ENCODE measurements at places on chromosomes 6 and 20.

DNA sequence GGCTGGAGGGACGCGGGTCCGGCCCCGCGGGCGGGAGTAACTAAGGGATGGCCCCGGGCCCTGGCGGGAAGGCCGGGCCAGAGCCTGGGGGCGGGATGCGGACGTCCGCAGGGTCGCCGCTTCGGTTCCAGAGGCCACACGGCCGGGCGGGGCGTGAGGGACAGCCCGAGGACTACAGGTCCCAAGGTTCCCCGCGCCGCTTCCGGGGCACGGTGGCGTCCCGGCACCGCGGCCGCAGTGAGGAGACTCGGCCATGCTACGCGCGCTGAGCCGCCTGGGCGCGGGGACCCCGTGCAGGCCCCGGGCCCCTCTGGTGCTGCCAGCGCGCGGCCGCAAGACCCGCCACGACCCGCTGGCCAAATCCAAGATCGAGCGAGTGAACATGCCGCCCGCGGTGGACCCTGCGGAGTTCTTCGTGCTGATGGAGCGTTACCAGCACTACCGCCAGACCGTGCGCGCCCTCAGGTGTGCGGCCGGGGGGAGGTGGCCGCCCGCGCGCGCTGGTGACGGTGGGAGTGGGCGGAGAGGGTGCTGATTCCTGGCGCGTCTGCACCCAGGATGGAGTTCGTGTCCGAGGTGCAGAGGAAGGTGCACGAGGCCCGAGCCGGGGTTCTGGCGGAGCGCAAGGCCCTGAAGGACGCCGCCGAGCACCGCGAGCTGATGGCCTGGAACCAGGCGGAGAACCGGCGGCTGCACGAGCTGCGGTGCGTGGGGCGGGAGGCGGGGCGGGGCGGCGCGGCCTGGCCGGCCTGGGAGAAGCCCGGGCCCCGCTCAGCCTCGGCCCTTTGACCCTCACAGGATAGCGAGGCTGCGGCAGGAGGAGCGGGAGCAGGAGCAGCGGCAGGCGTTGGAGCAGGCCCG lies at the start of gene MRPS26:
Gene MRPS26 (plus strand): TSS at position 237 of the 861 bp plus-strand sequence. CDS start 17 bp downstream, at position 254.
- peak; percentile 98 for DNase-seq

DNA sequence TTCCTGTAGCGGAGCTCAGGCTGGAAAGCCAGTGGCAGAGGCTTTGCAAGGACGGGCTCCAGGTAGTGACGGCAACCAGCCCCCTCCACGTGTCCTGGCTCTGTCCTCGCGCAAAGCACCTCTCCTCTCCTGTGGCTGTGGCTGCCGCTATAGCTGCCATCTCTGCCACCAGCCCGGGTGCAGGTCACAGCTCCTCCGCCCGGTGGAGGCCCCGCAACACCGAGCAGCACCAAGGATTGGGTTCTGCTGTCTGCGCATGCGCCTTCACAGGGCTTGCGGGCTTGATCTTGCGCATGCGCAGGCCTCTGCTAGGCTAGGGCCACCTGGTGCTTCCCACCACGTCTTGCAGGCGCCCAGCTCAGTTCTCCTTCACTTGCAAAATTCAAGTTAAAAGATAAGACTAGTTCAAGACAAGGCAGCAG lies 625.4 kb downstream of the QKI start:
- DNase-seq: no peak

- no peak for DNase-seq
Measured at GRCh38 chr6:111301946-111302345, 181.1 kb downstream of the REV3L start.

- DNase-seq: peak; percentile 28
Measured at GRCh38 chr6:75266716-75267291, 17.8 kb downstream of the TMEM30A start.

DNA sequence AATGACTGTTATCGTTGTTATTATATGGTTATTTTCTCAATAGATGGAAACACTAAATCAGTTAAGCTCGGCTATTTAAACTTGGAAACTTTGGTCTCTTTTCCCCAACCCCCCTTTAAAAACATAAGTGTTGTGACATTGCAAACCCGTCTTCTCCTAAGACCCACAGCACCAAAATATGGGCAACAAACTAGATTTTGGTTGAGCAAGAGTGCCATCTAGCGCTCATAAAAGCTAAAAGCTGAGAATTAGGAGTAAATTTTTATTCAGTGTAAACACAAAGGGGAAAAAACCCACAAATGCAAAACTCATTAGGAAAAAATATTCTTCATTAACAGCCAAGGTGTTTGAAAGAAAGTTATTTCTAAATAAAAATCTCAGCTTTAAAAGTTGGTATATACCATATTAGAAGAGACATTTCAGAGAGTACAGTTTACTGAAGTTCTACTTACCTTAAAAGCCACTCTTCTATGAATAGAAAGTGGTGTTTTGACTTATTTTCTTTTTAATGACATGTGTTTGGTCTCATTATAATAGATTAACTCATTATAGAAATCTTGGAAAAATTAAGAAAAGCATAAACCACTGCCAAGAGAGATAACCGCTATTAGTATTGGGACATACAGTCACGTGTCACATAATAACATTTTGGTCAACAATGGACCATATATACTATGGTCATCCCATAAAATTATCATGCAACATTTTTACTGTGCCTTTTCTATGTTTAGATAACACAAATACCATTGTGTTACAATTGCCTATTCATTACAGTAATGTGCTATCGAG lies 21.1 kb downstream of the SESN1 start:
- DNase-seq: peak; percentile 89

DNA sequence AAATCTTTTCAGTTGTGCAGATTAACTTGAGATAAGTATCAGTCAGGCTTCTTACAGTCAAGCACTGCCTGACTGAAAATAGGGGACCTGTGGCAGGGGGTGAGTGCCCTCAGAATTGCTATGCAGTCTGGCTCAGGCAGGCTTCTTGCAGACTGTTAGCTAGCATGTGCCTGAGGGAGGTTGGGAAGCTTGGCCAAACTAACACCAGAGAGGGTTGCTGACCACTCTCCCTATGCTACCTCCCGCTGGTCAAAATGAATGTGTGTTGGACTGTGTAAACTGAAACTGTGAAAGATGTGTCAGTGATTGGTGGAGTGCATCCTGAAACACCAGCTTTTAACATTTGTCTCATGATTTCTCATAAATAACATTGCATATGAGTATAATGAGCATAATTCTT lies 622.3 kb upstream of the IMPG1 start:
- DNase-seq: no peak

DNA sequence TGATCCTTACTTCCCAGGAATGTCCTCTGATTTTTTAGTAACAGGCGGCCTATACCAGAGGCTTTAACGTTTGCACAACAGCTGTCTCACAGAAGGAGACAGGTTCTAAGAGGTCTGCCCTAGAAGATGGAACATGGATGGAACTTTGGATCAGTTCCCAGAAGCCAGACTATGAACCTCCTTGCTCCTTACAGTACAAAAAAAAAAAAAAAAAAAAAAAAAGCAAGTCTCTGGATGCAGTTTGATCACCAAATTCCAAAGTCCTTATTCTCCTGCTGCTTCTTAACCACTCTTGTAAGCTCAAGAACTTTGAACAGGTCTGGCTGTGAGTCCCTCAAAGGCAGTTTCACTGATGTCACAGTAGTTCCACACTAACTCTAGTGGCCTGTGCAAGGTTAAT lies 2.0 kb upstream of the TRMT11 start:
- no peak for DNase-seq

DNA sequence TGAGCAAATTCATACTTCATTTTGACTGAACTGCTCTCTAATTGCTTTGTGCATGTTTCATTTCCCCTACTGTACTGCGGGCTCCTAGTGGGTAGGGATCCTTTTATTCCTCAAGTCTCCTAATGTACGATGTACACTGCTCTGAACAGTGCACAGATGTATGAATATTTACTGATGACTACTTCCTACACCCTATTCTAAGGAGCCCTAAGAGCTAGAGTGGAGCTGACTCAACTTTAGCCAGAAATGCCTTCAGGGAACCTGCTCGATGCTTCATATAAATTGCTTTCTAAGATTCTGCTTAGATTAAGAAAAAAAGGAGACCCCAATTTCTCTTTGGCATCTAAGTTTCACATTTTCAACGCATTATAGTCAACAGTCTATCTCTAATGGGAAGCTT lies 47.6 kb upstream of the SPDEF start:
- DNase-seq: no peak

GRCh38 chr6:70186461-70186860 lies 116.4 kb downstream of the COL9A1 start:
- no peak for DNase-seq

DNA sequence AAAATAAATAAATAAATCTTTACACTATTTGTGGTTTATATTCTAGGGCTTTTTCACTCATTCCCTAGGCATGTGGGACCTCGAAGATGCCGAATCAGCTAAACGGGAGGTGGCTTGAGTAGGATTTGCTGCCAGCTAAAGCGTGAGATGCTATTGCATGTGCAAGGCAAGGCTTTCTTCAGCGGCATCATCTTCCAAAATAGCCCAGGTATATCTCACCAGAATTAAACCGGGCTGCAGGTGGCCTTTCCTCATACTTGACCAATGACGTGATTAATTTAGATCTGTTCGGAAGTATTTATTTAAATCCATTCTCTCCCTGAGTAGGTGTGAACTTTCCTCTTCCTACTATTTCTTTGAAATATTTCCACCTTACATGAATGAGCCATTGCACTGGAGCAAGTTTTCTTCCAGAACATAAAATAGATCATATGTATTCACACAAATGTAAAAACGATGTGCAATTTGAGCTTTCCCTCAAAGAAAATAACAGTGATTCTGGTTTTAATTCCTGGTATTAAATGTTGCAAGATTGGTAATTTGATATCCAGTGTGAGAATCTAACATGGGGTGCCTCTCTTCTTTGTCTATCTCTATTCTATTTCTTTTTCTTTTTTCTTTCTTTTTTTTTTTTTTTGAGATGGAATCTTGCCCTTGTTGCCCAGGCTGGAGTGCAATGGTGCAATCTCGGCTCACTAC lies 24.3 kb upstream of the ZNF217 start:
- no peak for DNase-seq

GRCh38 chr20:63178889-63179686 lies 36.8 kb downstream of the YTHDF1 start:
- peak; percentile 18 for DNase-seq

- no peak for DNase-seq
Measured at GRCh38 chr6:4773181-4773580, 3.0 kb upstream of the CDYL start.

DNA sequence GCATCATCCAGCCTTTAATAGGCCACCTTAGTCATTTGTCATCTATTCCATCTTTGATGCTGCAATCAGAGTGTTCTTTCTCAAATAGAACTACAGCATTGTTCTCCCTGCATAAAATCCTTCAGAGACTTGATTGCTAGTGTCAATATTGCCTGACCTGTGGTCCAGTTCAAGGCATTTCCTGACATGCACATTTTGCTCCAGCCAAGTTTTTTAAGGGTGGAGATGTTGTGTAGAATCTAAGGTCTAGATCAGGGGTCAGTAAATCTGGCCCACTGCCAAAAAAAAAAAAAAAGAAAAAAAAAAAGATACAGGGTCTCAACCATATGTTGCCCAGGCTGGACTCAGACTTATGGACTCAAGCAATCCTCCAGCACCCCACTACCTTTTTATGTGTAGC lies 354.4 kb downstream of the FRK start:
- peak; percentile 4 for DNase-seq

DNA sequence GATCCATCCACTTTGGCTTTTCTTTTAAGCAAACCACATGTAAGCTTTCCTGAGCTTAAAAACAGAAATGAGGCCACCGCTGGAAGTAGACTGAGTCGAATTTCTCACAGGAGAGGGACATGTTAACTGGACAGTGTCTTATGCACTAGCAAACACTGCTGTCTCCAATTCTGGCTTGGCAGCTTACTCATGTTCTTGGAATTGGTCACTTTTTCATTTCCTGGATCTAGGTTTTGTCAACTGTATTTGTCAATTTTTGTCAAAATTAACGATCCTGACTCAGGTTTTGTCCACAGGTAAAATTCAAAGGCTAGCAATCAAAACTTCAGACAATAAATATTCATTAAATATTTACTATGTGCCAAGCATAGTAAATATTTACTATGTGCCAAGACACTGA lies 601.5 kb downstream of the RNF144B start:
- DNase-seq: no peak

DNA sequence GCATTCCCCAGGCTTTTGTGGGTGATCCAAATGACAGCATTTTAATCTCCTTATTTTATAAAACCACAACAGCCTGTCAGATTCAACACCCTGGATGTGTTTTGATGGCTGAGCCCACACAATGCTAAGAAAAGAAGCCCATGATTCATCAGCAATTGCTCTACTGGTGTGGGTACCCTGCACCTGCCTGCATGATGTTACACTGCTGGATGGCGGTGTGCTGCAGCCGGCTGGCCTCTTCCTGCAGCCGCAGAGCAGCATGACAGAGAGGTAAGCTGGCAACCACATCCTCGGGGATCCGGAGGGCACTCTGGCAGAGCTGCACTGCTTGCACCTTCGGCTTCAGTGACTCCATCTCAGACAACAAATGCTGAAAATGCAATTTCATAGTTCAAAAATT lies 327.5 kb downstream of the SYNE1 start:
- DNase-seq: peak; percentile 54

GRCh38 chr6:128275681-128276080 lies 244.7 kb downstream of the PTPRK start:
- no peak for DNase-seq

DNA sequence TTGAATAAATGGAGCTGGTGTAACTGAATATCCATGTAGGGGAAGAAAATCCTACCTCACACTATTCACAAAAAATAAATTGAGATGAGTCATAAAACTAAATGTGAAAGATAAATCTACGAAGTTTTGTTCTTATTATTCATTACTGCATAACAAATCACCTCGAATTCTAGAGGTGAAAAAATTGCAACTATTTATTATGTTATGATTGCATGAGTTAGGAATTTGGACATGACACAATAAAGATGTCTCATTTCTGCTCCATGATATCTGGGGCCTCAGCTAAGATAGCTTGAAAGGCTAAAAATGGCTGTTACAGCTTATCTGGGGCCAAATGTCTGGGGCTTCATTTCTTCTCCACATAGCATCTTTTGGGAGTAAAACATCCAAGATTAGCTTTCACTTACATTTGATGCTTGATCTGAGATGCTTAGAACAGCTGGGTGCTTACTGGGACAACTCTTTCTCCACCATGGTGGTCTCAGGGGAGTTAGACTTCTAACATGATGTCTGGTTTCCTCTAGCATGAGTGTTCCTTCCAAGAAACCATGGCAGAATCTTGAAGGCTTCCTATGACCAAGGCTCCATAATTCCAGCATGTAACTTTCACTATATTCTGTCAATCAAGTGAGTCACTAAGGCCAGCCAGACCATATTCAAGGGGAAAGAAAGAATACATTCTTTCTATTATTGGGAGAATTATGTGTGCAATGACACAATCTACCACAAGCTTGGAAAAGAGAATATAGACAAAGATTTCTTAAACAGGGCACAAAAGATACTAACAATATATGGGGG lies 30.1 kb downstream of the OR2B6 start:
- DNase-seq: no peak

GRCh38 chr6:150093397-150093796 lies 24.5 kb upstream of the ULBP3 start:
- no peak for DNase-seq

DNA sequence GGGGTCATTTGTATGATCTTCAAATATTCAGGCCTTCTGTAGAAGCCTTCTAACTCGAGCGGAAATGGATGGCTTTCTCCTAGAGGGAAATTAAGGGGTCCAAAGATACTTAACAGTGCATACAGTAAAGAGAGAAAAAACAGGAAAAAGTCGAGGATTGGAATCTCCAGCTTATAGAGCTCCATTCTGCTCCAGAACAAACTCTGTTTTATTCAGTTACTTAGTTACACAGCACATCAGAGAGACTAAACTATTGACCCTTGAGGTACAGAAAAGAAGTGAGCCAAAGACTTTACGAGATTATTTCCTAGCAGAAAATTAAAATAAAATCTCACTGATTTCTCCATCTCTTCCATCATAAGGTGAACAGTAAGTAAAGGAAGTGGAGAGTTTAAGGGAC lies 43.8 kb upstream of the DSE start:
- no peak for DNase-seq

GRCh38 chr20:41160686-41161085 lies 23.3 kb downstream of the PLCG1 start:
- no peak for DNase-seq

Data from NCI-H1417 (cell line).